ENCODE measurements at places on chromosomes 6 and 20.

DNA sequence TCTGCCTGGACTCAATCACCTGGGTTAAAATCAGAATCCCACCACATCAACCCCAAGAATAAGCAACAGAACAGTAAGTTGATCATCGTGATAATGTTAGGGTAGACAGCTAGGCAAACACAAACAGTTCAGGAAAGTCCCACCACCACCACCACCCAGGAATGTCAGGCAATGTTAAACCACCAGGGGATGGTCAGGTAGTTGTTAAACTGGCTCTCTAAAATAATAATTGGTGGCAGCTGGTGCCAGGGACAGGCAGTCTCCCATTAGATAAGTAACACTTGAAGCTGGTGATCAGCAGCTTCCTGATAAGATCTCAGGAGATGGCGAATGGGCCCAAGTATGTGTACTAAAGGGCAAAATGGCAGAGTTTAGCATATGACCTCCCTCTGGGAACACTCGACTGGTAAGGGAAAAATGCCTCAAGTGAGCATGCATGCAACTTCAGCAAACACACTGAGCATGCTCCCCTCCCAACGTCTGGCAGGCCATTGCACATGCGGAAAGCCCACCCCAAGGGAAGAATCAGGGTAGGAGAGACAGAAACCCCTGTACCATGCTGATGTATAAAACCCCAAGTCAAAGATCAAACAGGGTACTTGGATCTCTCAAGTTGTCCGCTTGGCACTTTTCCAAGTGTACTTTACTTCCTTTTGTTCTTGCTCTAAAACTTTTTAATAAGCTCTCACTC is 66.6 kb downstream of the IPCEF1 start:
- no peak for DNase-seq

GRCh38 chr6:46130666-46131065 is 877 bp downstream of the ENPP4 start:
- DNase-seq = no peak

DNA sequence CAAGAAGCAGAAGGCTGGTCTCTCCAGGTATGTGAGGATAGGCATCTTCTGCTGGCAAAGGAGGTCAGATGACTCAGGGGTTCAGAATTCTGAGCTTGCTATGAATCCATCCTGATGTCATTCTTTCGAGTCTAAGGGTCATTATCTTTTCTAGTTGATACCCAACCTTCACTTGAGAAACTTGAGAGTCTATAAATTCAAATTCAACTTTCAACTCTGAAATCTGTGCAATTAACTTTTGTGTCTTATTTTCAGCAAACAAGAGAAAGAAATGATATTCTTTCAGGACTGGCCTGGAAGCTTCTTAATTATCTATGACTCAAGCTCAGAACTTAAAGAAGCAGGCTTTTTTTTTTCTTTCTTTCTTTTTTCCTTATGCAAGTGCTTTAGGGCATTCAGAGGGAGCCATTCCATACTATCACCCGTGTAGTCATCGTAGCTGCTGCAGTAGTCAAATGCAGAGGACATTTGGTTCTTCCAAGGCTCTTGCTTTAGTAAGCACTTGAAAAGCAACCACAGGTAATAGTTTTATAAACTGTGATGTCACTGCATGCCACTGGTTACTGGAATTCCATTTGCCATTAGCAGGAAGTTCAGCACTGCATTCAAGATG is 93.0 kb downstream of the ADTRP start:
- DNase-seq = no peak

GRCh38 chr6:15475261-15475660 is 187.6 kb downstream of the DTNBP1 start:
- no peak for DNase-seq

- no peak for DNase-seq
Measured at GRCh38 chr6:13194852-13195251, 133.5 kb downstream of the TBC1D7 start.

DNA sequence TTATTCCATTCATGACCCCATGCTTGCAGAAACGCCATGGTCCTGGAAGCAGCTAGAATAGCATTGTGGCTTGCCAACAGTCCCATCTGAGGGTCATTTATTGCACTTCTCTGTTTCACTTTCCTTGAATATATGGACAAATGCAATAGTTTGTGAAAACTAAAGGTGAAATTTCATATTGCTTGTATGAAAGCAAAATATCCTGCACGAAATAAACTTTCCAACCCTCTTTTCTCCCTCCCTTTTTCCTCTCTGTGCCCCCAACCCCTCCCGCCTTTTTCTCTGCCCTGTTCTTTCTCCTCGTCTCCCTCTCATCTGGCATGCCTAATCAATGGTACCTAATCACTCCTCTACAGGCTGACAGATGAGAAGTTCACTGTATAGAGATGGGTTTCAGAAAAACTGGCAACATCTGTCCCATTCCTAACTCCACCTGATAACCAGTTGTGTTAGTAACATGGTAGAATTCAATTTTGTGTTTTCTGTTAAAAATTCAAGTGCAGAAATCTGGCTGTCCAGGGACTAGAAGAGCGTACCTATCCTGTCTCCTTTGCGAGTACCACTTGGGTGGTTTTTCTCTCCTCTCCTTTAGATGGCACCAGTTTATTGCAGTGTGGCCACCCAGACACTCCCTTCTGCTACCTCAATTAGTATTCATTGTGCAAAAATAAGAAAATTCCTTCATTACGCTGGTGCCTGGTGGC is 198.6 kb downstream of the FOXA2 start:
- DNase-seq = no peak

DNA sequence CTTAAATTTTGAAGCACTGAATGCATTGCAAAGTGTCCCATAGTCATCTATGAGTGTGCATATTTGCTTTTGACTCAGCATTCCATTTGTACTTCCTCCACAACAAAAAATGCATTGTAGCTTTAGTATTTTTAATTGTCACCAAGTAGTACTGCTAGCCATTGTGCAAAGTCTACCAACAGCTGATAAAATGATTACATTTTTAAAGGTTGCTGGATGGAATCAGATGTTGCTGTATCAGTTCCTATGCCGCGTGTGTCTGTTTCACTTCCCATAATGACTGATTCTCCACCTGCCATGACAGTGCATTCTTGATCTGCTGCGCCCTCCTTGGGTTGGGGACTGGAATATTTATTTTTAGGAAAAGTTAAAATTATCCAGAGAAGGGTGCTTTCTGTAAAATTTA is 41.2 kb downstream of the SLX4IP start:
- DNase-seq = no peak

GRCh38 chr6:15881150-15881549 is 218.3 kb upstream of the DTNBP1 start:
- DNase-seq = no peak

- no peak for DNase-seq
Measured at GRCh38 chr6:32614366-32615081, 22.7 kb upstream of the HLA-DQA1 start.

DNA sequence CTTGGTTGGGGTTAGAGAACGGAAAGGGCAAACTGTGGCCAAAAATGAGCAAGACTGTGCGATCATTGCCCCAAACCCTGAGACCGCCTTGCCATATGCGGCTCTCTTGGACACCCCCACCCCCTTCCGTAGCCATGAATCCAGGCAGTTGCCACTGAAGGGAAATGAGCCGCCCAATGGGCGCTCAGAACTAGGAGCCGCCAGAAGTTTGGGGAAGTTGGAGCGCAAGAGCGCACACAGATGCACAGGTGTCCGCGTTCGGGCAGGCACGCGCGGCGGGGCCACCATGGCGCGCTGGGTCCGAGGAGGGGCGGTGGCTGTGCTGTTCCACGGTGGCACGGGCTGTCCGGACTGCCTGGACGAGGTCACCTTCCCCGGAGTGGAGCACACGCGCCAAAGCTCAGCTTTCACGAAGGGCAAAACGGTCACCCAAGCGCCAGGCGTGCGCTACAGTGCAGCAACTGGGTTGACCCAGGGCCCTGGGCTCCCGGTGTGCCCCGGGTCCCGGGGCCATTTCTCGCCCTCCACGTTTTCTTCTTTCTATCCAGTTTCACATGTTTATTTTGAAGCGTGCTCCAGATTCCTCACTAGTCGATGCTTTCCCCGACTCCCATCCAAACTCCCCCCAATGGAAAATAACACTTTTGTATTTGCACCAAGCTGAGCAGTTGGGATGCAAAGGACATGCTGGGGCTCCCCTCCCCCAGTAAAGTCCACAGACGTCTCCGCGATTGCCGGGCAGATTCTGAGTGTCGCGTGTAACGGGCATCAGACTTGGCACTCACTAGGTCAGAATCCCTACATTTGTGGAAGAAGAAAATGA is 906 bp upstream of the PDE10A start:
- no peak for DNase-seq

GRCh38 chr6:6808915-6809314 is 220.4 kb downstream of the LY86 start:
- DNase-seq = no peak

GRCh38 chr6:37982317-37982716 is 162.8 kb downstream of the ZFAND3 start:
- DNase-seq = no peak

DNA sequence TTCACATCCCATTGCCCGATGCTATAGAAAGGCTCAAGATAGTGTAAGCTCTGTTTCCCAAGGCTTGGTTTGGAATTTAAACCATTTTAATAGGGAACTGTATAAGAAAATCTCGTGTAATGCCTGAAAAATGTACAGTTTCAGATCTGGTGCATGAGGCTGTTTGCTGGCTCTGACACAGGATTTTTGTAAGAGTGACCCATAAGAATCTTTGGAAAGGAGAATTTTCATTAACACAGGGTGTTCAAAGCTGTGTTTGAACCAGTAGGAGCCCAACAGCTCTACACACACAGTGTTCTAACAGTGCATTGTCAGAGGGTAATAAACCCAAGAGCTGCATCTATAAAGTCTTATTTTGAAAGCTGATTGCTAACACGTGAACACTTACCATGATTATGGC is 293.5 kb downstream of the PRL start:
- no peak for DNase-seq

DNA sequence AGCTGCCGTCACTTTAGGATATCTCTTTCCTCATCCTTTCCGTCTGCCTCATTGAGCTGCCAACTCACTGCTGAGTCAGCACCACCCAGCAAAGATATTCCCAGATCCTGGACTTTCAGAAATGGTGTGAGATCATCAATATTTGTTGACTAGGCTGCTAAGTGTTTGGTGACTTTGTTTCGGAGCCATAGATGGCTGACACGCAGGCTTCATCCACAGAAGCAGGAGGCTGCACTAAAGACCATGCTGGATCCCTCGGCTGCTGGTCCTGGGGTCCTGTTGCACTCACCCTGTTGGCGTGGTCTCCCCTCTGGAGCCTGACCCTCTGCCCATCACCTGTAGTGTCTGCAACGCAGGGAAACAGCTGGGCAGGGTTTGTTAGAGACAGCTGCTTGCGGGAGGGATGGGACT is 96.5 kb downstream of the ERMARD start:
- DNase-seq = no peak

DNA sequence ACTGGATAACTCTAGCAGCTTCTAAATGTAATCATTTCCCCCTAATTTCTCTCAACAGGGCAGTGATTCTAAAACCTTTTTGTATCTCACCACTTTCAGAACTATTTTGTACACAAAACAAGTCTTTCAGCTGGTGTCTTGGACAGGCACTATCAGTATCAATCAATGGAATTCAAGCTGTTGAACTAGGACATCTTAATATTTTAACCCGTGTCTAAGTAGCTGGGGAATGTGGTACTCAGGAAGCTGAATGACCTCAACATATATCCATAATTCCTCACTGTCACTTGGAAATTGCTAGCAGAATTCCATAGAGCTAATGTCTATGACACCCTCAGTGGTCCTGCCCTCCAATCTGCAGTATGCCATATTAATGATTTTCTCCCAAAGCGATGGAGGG is 24.5 kb downstream of the ADAT2 start:
- no peak for DNase-seq

- DNase-seq = no peak
Measured at GRCh38 chr20:62606016-62606415, 36.3 kb upstream of the SLCO4A1 start.

- no peak for DNase-seq
Measured at GRCh38 chr20:2353231-2353630, 27.5 kb upstream of the TGM6 start.

DNA sequence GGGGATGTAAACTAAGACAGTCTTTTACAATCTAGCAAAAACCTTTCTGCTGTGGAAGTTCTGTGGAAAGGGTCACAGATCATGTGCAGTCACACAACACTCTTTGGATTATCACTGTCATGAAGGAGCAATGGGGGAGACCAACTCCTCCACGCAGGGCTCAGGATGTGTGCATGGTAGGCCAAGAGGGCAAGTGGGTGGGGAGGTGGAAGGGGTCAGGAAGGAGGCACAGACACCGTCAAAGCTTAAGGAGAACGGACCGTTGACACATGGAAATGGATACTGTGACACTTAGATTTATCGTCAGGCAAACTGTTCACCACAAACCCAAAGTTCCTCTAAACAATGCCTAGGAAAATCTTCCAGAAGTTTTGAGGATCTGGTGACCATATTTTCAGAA is 215.8 kb downstream of the PAX1 start:
- no peak for DNase-seq

- no peak for DNase-seq
Measured at GRCh38 chr20:8470156-8470555, 338.1 kb downstream of the PLCB1 start.

DNA sequence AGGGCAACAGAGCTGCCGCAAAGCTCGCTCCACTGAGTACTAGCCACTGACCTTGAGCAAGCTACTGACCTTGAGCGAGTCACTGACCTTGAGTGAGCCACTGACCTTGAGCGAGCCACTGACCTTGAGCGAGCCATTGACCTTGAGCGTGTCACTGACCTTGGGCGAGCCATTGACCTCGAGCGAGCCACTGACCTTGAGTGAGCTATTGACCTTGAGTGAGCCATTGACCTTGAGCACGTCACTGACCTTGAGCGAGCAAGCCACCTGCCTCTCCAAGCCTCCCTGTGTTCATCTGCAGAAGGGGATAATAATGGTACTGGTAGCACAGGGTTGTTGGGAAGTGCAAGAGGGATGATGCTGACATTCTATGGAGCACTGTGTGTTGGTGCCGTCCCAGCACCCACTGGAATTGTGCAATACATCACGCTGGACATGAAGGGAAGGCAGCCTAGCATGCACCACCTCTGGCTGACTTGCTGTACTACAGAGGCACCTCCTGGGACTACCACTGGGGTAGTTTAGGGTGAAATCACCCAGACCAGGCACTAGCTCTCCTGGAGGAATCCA is 60.2 kb downstream of the CTCFL start:
- DNase-seq = no peak

GRCh38 chr6:42350911-42351310 is 100.8 kb downstream of the TRERF1 start:
- DNase-seq = no peak

DNA sequence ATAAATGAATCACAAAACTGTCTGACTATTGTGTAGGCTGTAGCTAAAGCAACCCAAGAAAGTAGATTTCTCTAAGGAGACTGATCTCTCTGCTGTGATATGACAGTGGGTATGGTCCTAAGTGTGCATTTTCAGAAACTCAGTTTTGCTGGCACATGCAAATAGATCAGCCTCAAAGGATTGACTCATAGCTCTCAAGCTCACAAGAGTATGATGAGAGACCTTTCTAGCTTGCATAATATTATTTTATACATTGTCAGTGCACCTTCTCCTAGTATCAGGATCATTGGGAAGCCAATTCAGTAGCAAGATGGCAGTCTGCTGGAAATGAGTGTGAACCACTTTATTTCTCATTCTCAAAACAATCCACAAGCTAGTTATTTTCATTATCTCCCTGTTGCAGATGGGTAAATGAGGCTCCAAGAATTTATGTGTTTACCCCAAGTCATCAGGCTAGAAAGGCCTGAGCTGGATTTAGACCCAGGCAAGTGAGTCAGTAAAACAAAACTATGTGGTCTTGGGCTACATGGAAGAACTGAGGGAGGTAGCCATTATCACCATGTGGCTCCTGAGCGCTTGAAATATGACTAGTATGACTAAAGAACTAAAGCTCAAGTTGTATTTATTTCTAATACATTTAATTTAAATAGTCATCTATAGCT is 27.9 kb upstream of the PLCB4 start:
- no peak for DNase-seq
